ENCODE measurements at places on chromosomes 3 and 15.

GRCh38 chr3:126432361-126433104, 37.8 kb downstream of the CFAP100 start:
- DNase-seq = no peak

DNA sequence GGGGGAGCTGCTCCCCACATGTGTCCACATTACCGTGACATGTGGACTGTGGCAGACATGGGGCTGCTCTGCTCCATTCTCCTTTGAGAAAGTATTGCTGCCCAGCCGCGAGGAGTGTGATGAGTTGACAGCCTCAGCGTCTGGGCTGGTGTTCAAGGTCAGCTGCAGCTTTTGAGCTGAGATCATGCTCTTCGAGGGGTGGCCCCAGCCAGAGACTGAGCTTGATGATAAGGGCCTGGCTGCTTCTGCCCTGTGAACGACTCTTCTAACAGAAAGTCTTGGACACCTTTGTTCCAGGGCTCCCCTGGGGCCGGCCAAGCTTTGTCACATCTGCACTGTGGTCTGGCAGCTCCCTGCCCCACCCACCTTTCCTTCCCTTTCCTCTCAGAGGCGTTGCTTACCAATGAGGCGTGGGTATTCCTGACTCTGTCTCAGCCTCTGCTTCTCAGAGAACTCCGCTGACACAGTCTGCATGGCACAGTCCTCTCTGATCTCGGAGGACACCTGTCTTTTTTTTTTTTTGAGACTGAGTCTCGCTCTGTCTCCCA, 86.6 kb downstream of the CHRD start:
- no peak for DNase-seq

GRCh38 chr3:87867001-87867400, 191.8 kb downstream of the CGGBP1 start:
- DNase-seq = no peak

DNA sequence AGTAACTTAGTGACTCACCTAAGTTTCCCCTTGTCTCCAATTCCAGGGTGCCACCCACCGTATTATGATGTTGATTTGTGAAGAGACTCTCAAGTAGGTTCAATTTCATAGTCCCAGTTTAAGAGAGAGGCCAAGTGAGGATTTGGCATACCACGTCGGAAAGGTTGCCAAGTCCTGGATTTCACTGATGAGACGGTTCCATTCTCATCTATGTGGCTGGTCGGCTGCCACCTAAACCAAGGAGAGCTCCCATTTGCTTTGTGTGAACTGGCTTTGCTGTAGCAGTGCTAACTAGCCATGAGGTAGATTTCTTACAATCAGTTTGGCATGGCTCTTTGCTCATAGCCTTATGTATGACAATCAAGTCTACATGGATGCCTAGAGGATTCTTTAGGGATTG, 653.6 kb downstream of the NLGN1 start:
- no peak for DNase-seq

- DNase-seq = no peak
Observed at GRCh38 chr3:134933997-134934396, 138.9 kb downstream of the EPHB1 start.
